Stimulated activated CD4-positive, alpha-beta T cell treated with anti-CD3 and anti-CD28 coated beads, Interleukin-1b, Interleukin-23, amount 100 ng/mL, for 24 hours (primary cell): ENCODE measurements at places on chromosomes 5 and 9.

GRCh38 chr5:39599721-39600431, 175.1 kb upstream of the DAB2 start:
- no peak for DNase-seq

DNA sequence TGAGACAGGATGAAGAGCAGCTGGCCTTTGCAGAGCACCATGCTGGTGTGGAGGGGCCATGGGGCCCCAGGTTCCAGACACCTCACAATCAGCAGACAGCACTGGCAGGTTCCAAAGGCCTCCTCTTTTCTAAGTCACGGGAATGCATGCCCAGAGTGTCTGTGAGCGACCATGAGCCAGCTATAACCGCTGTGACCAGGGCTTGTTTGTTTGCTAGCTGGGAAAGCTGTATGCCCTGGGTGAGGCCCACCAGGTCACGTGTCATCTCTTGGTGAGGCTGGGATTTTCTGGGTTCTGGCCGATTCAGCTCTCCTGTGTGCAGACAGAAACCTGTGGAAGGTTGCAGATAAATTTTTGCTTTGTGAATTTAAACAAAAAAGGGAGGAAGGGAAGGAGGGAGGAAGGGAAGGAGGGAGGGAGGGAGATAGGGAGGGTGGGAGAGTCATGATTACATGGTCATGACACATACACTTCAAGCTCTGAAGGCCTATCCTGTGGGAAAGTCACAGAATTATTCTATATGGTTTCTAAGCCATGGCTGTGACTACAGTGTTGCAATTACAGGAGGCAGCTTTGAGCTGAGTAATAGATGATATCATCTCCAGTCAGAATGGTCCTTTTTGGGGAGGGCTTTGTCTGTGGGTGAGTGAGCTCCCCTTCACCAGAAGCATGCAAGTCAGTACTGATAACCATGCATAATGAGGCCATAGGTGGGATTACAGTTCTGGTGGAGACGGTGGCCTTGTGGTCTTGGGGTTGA, 37.2 kb downstream of the PAPPA start:
- DNase-seq: no peak

DNA sequence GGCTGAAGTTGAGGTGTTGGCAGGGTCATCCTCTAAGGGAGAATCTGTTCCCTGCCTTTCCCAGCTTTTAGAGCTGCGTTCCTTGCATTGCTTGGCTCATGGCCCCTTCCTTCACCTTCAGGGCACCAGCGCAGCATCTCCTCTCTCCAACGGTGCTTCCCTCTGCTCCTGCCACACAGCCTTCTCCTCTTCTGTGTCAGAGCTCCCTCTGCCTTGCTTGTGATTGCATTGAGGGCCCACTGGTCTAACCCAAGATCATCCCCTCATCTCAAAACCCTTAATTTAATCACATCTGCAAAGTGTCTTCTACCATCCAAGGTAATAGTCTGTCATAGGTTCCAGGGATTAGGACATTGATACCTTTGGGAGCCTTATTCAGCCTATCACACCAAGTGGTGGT, 205.7 kb upstream of the TBCA start:
- DNase-seq: no peak

DNA sequence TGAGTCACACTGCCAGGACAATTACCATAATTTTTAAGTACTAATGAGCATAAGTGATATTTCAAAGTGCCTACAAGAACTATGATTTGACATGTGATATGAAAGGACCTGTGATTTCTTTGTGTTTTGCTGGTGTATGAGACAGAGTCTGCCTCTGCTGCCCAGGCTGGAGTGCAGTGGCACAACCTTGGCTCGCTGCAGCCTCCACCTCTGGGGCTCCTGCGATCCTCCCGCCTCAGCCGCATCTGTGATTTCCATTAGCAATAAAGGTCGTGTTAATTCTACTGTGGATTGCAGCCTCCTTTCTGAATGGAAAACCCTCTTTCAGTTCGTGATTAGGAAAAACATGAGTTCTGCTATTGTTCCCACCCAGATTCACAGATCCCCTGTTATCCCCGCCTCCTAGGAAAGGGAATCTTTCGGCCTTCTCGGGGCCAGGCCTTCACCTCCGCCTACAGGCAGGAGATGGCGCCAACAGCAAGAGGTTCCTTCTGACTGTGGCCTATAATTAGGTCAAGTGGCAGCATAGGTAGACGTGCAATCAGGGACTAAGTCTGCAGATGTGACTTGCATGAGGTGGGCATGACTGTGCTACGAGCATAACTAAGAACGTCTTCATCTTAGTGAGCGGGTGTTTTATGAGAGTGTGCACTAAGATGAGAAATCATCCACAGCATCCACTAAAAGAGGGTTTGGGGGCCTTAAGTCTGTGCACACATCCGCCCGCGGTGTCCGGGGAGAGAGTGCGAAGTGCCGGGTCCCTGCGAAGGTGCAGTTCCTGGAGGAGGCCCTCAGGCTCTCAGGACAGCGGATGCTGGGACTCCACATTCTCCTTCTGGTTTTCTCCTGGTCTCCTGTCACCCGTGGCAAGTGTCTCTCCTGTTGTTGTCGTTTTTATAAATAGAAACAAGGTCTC, 23.1 kb downstream of the TRIM7 start:
- DNase-seq: peak; percentile 29

GRCh38 chr5:33491941-33492340, 51.2 kb downstream of the TARS1 start:
- DNase-seq: no peak

DNA sequence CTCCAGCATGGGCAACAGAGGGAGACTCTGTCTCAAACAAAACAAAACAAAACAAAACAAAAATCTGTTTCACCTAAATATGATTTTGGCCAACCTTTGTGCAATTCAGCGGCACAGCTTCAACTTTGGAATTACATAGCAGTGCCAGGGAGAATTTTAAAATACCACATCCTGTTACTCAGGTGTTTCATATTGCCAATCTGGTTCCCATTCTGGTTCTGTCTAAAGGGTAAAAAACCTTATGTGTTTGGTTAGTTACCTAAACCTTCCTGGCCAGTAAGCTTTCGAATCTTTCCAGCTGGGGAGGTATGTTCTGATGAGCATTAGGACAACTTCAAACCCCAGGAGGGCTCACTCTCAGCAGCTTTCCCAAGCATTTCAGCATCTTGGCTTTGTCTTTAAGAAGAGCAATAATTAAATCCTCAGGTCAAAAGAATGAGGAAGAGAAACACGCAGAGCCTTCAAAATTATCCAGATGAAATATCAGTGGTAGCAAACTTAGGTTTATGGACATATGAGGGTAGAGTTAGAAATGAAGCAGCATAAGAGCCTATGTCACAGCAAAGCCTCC, 2.7 kb downstream of the DAB2 start:
- no peak for DNase-seq

- DNase-seq: no peak
Measured at GRCh38 chr5:154367101-154367500, 78.7 kb upstream of the SAP30L start.

- DNase-seq: no peak
Measured at GRCh38 chr9:116958881-116959280, 271.8 kb downstream of the TRIM32 start.

DNA sequence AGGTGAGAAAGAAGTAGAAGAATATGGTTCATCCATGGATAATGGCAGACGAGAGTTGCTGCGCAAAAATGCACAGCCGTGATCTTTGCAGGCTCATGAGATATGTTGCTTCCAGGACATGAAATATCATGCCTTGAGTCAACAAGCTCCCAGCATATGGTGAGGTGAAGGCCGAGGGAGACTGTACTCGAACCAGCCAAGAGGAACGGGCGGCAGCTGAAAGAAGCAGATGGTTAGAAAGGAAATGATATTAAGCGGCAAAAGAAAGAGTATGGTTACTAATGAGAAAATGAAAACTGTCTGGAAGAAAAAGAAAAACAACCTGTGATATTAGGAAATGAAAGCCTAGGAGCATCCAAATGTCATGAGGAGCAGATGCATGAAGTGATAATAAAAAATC, 344.7 kb upstream of the DAP start:
- DNase-seq: no peak

DNA sequence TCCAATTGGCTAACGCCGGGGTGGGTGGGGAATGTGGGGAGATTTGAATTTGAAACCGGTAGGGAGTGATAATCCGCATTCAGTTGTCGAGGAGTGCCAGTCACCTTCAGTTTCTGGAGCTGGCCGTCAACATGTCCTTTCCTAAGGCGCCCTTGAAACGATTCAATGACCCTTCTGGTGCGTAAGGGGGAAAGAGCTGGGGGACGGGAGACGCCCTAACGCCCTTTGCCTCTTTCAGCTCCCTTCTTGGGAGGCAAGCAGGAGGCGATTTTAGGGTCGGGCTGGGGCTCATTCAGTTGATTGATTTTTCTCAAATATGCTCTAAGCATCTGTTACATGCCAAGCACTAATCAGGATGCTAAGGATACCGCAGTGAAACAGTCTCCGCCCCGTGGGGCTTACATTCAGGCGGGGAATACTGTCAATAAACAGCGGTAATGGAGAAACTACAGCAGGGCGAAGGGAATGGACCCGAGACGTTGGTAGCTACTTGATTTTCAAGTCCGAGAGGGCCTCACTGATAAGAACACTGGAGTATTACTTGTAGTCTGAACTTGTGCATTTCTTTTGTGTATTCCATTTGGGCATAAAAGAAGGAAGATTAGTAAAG, at the start of gene HMMR:
TSS of gene HMMR (plus strand) at position 71 of the 610 bp plus-strand sequence. CDS start at position 132, 61 bp downstream.
- DNase-seq: no peak

GRCh38 chr9:125679597-125680189, 27.3 kb downstream of the MAPKAP1 start:
- no peak for DNase-seq

DNA sequence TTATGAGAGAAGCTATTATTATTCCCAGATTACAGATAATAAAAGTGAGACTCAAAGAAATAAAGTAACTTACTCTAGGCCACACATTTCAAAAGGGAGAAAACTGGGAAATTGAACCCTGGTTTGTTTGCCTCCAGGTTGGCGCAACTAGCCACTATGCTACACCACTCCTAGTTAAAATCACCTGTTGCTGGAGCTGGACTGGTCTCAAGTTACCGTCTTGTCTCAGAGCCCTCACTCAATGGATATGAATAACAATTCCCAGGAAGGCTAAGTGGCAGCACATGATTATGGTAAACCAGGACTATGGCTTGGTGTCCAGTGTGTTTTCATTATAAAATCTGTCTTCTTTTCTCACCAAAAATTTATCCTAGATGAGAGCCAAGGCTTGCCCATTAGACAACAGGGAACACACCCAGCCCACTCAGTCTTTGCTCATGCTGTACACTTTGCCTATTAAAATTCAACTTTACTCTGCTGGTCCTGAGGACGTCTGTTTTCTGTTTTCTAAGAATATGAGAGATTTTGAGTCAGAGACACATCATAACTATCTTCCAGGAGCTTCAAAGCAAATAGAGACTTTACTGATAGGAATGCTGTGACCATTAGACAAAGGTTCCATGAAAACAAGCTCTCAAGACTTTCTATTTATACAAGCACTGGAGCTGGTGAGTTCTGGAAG, 58.1 kb downstream of the ADRB2 start:
- no peak for DNase-seq

- no peak for DNase-seq
Measured at GRCh38 chr5:59275510-59276324, 617.8 kb downstream of the PDE4D start.

DNA sequence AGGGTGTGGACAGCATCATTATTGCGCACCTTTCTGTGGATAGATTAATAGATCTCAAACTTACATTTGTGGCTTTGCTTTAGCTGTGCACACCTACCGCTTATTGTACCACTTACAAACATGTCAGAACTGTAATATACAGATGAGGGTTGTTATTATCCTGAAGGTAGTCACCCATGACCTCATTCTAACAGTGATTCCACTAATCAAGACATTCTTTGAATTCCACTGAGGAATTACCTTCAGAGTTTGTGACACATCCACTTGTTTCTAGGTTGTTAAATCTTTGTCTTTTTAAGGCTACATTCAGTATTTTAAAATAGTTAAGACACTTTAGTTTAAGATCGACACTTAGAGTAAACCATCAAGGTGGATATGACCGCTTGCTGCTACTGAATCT, 7.8 kb downstream of the KCNV2 start:
- no peak for DNase-seq

DNA sequence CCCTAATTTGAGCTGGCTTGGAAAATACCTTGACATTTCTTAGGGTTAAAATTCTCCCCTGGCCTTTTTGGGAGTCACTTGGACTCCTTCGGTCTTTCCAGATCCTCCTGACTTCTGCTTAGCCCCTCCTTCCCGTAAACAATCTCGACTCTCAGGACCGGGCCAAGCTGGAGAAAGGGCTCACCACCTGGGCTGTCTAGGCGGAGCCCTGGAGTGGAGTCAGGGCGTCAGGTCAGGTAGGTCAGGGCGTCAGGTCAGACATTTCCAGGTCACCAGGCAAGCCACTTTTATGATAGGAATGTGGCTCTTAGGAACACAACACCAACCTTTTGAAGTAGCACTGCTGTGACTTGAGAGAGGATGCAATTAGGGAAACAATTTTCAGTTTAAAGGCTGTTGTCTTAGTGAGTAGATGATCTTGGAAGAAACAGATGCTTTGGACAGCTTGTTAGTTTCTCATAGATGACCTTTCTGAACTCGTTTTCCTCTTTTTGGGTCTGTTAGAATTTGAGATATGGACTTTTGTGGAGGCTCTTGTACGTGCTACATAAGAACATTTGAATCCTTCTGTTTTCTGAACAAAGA, 12.8 kb downstream of the OSTF1 start:
- DNase-seq: no peak

GRCh38 chr5:158951436-158952247, 148.1 kb downstream of the EBF1 start:
- no peak for DNase-seq

GRCh38 chr5:172133359-172134029, 54.5 kb downstream of the STK10 start:
- DNase-seq: peak; percentile 28

GRCh38 chr9:129857207-129857606, 21.9 kb downstream of the USP20 start:
- no peak for DNase-seq

- no peak for DNase-seq
Measured at GRCh38 chr5:119287547-119288111, 68.2 kb upstream of the TNFAIP8 start.

DNA sequence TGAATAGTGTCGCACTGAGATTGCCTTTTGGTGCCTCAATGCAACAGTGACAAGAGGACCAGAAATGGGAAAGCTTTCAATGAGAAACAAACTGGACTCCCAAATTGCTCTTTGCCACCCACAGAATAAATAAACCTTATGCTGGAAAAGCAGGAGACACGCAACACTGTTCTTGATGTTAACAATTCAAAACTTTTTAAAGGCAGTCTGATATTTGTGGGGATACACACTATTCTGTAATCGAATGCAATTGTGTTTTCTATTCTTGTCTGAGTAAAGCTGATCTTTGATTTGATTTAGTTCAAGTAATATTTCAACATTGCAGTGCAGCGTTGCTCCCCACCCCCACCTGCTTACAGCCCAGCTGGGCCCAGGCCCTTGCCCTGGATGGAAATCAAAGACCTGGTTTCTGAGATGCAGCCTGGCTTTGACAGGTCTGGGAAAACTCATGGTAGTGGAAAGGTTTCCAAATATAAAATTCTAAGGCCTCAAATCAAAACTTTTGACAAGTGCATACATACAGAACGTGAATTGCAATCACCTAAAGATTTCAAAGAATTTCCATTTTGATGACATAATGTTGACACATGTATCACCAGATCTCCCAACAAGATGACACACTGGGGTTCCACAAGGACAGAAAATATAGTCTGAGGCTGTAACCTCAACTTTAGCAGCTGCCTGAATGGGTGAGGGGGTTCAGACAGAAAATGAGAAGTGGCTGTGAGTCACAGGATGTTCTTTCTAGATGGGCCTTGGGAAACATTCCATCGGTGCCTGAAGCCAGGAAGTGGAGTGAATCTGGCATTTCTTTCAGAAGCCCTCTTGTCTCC, 55.1 kb downstream of the ABCA1 start:
- no peak for DNase-seq

- DNase-seq: no peak
Measured at GRCh38 chr5:458547-459353, 15.8 kb downstream of the EXOC3 start.

GRCh38 chr5:160174780-160175437, 54.4 kb upstream of the FABP6 start:
- DNase-seq: no peak
